ENCODE measurements at places on chromosomes 12 and 14.

DNA sequence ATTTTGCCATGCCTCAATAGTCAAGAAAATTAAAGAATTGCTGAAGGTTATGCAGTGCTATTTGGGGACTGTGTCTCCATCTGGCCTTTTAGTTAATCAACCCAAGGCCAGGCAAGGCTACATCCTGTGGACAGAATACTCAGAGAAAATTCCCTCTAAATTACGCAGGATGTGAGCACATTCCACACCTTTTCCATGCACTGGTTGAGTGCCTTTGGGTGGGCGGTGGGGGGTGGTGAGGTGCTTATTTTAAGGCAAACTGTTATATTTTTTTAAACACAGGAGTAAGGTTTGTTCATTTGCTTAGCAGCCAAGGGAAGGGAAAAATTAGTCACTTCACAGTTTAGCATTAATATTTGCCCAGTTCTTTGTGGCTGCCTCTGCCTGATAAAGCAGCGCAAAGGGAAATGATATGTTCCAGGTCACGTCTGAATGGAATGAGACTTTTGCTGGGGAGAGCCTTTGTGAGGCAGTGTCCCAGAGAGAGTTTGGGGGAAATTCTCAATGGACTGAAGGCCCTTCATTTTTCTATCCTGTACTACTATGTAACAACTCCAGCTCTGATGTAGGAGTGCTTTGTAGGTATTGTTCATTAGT lies 17.2 kb upstream of the KCNA5 start:
- DNase-seq = no peak

- no peak for DNase-seq
Measured at GRCh38 chr14:23572836-23573235, 5.2 kb upstream of the AP1G2 start.

DNA sequence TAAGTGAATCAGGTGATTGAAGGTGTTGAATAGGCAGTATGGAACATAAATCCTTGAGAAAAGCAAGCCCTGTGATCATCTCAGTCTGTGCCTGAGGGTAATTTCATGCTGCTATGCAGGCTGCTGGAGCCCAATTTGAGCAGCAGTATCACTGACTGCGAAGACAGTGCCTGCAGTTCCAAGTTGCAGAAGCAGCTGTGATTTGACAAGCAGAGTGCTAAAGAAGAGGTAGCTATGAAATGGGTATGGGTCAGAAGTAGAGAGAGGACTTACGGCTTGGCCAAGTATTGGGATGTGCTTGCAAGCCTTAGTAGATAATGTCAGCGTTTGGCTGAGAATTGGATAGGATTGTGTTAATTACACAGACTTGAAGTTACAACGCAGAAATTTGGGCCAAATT lies 22.5 kb downstream of the PIK3C2G start:
- no peak for DNase-seq

- DNase-seq = no peak
Measured at GRCh38 chr12:87381742-87382141, 647.5 kb downstream of the C12orf50 start.

GRCh38 chr14:95048771-95049312 lies 108.5 kb downstream of the DICER1 start:
- DNase-seq = no peak
